ENCODE measurements at places on chromosomes 12 and 14.

DNA sequence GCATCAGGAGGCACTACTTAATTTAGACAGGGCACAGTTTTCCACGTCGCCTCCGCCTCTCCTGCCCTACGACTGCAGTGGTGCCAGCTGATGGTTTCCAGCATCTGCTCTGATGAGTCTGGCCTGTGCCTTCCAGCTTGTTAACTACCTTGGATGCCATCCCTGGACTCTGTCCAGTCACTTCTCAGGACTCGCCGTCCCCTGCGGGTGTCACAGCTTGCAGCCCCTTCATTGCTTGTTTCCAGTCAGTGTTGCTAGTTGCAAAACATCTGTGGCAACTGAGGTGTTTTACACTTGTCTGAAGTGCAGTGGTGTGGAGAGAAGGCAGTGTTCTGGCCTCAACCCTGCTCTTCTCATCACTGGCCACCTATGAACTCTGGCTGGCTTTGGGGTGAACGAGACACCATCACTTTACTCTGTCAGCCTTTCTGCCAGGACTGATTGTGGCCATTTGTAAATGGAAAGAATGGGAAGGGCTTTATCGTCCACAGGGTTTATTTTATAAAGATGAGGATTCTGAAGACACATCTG is 8.3 kb downstream of the ADGRD1 start:
- DNase-seq: no peak

GRCh38 chr14:36524874-36525745 is 5.1 kb upstream of the NKX2-1 start:
- no peak for DNase-seq

GRCh38 chr12:42625611-42626010 is 36.1 kb upstream of the PRICKLE1 start:
- no peak for DNase-seq

DNA sequence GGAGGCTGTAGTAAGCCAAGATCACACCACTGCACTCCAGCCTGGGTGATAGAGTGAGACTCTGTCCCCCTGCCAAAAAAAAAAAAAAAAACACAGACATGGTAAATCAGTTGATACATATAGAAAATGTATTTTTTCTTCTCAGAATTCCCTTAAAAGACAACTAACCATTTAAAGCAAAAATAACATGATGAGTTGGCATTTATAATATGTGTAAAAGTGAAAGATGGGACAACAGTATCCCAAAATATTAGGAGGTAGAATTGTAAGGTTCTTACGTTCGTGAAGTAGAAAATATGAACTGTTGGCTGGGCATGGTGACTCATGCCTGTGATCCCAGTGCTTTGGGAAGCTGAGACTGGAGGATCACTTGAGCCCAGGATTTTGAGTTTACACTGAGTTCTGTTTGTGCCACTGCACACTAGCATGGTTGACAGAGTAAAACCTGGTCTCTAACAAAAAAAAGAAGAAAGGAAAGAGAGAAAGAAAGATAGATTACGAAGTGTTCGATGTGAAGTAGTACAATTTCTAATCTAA is 296.7 kb downstream of the FBXL14 start:
- no peak for DNase-seq

DNA sequence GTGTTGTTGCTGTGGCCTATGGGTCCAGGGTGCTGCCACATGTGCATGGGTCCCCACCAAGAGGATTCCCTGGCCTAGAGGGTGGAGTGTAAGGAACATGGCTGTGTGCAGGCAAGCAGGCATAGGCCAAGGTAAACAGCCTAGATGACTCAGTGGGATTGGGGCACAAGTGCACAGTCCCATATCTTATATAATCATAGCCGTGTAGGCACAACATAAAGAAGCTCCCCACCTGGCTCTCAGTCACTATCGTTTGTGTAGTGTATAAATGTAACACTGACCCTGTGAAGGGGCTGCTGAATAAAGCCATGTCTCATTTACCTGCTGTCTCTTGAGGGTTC is 15.7 kb upstream of the RNASE12 start:
- no peak for DNase-seq

GRCh38 chr14:93892923-93893558 is 34.1 kb upstream of the FAM181A start:
- DNase-seq: peak; percentile 74

DNA sequence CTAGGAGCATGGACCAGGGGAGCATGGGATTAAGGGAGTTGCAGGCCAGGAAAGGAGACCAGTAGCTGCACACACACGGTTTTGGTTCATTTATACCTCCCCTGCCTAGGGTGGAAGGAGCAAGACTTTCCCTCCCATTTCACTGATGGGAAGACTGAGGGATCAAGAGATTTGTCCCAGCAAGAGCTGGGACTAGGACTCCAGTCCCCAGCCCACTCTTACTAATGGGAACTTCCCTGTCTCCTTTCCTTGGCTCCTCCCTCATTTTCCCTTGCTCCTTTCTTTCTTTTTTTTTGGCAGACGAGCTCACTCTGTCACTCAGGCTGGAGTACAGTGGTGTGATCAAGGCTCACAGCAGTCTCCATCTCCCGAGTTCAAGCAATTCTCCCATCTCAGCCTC is 13.0 kb downstream of the SCNN1A start:
- DNase-seq: no peak

GRCh38 chr12:80709811-80710726 is 2.6 kb downstream of the MYF6 start:
- no peak for DNase-seq

GRCh38 chr14:67221982-67222328 is 19.3 kb upstream of the PALS1 start:
- DNase-seq: no peak

- no peak for DNase-seq
Measured at GRCh38 chr12:57521525-57522010, 1.1 kb upstream of the MBD6 start.

All from AG08395 (cell line).